Astrocyte of the cerebellum (primary cell): ENCODE measurements at places on chromosomes 13 and 19.

GRCh38 chr13:101811284-101811839, 358.9 kb downstream of the ITGBL1 start:
- DNase-seq: no peak

DNA sequence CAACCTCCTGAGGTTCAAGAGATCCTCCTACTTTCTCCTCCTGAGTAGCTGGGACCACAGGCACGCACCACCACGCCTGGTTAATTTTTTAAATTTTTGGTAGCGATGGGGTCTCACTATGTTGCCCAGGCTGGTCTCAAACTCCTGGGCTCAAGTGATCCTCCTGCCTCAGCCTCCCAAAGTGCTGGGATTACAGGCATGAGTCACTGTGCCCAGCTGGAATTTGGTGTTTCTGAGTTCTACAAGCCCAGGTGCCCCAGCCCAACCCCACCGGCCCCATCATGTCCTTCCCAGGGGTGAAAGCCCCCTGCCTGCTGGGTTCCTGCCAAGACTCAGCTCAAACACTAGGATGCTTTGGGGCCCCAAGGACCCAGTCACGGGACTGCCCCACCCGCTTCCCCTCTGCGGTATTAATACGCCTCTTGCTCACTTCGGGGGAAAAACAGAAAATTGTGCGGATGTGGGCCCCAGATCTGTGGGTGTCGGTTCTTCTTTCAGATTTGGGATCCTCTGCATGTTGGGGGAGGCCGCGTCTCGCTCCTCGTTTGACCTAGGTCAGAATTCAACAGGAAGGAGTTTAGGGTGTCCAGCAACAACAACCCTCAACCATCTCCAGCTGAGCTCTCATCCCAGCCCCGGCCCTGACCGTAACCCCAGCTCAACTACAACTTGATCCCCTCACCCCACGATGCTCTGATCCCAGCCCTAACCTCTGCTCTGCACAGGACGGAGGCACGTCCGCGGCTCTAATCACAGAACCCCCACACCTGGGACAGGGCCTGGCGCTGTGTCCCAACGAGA, 3.7 kb upstream of the FCER2 start:
- DNase-seq: no peak

DNA sequence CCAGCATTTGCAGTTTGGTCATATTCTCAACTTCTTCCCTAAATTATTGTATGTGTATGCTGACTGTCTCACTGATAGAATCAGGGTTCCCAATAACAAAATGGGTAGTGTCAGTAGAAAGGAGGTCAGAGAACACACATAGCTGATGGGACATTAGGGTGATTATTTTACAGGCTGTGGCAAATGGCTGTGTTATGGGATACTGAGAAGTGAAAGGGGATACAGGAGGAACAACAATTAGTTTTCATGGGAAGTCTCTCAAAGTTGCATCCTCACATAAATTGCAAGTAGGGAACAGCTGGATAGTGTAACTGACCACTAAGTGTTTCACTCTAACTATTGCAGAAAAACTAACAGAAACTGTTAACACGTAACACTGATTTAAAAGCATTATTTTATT, 1199.3 kb downstream of the PCDH17 start:
- no peak for DNase-seq

DNA sequence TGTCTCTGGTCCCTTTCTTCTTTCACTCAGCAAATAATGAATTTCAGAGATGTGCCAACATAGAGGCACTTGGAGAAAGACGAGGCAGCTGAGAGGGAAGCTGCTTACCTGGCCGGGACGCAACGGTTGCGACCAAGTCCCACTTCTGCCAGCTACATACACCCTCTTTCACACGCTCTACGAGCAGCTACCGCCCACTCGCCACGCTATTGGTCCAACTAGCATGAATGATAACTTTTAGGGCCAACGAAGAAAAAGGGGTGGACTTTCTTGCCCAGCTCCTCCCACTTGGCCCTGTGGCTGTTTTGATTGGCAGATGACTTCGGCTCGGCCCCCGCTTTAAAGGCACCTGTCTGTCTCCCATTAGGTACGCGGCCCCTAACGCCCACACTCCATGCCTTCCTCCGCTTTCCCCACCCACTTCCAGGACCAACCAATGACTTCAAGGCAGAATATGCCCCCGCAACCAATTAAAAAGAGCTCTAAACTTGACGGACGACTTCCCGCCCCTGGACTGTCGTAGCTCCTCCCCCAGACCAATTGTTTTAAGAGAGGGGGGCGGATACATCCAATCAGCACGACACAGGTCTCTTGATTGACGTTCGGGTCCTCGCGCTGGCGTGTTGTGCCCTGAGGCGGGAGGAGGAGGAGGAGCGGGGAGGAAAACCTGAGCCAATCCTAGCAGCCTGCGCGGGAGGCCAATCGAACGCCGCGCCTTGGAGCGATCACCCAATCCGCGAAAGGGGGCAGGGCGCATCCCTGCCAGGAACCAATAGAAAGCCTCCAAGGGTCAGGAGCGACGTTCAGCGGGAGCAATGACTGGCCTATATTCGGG, 481 bp upstream of the CNOT3 start:
- DNase-seq: peak; percentile 100

- DNase-seq: no peak
Observed at GRCh38 chr19:50419580-50420035, 870 bp downstream of the SPIB start.

DNA sequence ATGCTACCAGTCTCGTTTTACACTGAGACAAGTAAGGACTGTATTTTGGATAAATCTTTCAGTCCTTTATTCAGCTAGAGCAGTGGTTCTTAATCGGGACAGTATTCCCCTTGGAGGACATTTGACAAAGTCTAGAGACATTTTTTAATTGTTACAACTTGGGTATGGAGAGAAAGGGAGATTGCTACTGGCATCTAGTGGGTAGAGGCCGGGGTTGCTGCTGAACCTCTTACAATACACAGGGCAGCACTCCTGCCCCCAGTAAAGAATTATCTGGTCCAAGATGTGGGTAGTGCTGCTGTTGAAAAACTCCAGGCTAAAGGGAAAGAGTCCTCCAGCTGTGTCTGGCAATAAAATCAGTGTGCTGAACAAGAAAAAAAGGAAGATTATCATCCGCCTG, 334.8 kb downstream of the SLC7A1 start:
- DNase-seq: no peak

GRCh38 chr19:33024398-33024797, 40.3 kb downstream of the RHPN2 start:
- DNase-seq: no peak

DNA sequence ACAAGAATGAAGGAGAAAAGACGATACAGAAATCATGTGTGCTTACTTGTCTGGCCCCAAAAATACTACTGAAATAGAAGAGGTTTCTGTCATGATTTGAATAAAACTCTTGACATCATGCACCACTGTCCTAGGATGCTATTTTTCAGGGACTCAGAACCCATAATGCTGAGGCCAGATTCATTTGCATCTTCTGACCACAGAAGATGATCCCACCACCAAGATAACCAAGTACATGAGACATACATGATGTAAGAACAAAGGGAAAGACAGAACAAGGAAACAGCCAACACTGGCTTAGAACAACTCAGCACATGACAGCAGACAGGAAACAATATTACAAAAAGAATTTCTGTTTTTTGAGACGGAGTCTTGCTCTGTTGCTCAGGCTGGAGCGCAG, 2.5 kb downstream of the ZNF552 start:
- DNase-seq: no peak

DNA sequence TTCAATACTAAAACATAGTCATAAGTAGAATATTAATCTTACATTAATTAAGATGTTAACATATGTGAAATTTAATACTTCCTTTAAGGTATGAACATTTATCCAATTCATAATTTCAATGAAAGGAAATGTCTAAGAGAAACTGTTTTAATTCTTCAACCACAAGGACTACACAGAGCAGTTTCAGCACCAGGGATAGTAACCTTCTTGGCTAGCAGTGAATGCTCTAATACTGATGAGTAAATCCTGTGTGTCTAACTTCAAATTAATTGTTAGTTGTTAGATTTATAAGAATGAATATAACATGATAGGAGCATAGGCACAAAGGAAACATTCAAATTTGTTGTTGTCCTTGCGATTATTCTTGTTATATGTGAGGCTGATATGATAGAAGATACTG, 15.6 kb upstream of the NBEA start:
- DNase-seq: peak; percentile 64

- peak; percentile 82 for DNase-seq
Observed at GRCh38 chr13:46633416-46633815, 80.4 kb downstream of the LRCH1 start.

DNA sequence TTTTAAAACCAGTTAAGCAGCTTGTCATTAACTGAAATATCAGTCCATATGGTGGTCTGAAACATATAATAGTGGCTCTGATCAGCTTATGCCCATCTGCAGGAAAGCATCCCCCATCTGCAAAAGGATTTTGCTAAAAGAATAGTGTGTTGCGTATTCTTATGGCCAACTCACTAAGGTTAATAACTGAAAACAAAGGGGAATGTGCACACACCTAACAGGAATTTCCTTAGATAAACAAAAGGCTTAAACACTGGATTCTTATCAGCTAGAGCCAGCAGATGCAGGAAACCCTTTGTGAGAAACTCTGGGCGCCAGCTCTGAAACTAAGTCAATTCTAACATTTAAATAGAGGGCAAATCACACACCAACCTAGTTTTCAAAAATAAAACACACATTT, 22.1 kb downstream of the VPS36 start:
- DNase-seq: peak; percentile 20

- DNase-seq: no peak
Observed at GRCh38 chr13:42075517-42075916, 27.1 kb downstream of the DGKH start.

DNA sequence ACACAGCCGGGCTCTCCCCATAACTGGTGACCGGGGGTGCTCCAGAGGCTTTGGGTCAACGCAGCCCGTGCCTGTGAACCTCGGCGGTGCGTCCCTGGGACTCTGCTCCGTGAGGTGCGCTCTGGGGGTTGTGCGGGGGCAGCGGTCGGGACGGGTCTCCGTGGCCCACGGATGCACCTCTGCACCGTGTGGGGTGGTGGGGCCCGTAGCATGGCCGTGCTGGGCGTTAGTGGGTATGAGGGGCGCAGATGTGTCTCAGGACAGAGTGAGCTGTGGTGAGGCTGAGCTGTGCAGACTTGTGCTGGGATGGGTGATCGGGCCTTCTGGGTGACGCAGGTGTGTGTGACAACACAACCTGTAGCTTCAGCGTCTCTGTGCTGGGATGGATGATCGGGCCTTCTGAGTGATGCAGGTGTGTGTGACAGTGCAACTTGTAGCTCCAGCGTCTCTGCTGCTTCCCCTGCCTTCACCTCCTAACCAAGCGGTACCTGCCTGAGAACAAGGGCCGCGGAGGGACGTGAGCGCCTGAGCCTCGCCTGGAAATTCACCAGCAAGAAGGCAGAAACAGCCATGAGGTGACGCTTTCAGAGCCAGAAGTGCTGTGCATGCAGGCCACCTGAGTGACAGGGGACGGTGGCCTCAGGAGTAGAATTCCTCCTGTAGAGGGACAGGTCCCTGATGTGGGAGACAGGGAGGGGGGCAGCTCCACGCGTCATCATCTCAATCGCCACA, 599 bp downstream of the ZNF331 start:
- no peak for DNase-seq

DNA sequence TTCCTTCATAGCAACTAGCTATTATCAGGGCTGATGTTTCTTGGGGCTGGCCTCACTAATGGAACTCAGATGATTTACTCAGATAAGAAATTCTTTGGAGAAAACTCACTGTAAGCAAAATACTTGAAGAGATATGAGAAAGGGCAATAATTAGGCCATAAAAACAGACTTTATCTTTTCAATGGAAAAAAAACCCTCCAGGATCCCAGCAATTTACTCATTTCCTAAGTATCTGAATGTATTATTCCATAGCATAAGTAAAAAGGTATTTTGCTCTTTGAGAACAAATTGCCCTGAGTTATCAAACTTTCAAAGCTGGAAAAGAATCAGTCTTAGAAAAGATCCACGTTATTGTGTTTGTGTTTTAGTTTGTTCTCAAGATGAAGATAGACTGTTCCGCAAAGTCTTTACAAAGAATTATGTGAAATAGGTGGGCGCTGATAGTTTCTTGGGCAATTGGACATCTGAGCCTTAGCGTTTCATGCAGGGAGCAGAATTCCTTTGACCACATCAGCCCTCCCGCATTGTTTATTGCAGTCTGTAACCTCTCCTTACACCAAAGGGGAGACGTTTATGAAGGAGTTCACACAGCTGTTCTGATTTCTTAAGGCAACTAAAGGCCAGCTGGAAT, 29.1 kb upstream of the CSNK1A1L start:
- DNase-seq: peak; percentile 34

- no peak for DNase-seq
Observed at GRCh38 chr19:51192689-51193088, 32.2 kb upstream of the CD33 start.

DNA sequence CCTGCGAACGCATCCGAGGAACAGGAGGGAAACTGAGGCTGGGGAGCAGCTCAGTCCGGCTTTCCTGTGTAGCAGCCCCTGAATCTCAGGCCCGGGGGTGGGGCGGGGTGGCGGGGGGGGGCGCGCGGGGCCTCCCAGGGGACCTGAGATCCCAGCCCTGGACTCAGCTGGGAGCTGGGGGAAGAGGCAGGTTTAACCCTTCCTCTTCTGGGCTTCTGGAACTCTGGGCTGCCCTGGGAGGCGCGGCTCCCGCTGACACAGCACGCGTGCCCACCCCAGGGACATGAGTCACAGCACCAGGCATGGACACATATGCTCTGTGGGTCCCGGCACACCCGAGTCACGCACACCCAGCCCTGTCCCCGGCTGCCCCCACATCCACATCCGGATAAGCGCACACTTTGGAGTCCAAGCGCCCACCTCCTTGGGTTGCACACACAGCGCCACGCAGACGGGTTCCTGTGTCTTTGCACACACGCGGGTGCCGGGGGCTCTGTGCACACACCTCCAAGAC, 3.5 kb upstream of the CIRBP start:
- no peak for DNase-seq

DNA sequence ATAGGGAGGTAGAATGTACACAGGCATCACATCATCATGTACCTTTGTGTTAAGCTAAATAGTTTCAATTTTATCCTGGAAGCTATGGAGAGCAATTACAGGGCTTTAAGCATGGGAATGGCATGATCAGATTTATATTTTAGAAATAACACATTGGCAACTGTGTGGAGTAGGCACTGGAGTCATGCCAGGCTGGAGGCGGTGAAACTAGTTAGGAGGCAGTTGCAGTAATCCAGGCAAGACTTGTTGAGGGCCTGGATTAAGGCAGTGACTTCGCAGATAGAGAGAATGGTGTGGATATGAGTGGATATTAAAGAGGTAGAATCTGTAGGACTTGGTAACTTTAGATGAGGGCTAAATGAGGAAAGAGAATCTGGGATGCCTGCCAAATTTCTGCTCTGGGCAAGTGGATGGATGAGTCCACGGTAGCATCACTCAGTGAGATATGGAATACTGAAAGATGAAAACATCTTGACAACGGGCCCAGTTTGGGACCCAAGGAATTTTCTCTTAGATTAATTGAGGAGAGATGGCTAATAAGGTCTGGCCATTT, 506.2 kb downstream of the FGF9 start:
- no peak for DNase-seq

DNA sequence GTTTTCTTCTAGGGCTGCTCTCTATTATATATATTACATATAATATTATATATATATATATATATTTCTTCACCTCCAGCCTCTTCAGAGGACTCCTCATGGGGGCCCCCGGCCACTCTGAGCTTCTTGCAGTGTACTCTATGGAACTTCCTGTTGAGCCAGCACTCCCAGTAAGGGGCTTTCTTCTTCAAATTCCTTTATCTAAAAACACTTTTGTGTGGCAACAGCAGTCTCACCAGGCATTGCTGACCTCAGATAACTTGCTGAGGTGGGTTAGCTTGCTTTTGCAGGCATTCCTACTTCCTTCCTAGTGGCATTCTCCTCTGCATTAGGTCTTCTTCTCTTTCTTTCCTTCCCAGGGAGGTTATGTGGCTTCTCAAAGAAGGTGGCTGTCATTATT, 381.5 kb downstream of the MYO16 start:
- no peak for DNase-seq

- no peak for DNase-seq
Observed at GRCh38 chr19:38907227-38907626, 4.8 kb downstream of the CCER2 start.
